IPS-NIHi11 (cell line): ENCODE measurements at places on chromosomes 3 and 15.

DNA sequence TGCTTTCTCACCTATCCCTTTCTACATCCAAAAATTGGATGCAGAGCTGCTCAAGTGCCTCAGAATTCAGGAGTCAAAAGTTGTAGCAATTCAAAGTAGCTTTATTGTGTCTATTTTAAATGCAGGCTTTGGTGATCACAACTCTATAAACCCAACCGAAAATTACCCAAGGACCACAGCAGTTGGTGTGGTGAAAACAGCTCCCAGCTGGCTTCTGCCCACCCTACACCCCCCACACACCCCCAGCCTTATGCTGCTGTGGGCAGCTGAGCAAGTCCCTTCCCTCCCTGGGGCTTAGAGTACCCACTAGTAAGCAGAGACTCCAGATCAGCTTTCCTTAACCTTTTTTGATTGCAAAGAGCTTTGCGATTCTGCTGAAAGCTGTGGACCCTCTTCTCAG lies 5.8 kb upstream of the HES1 start:
- no peak for DNase-seq

DNA sequence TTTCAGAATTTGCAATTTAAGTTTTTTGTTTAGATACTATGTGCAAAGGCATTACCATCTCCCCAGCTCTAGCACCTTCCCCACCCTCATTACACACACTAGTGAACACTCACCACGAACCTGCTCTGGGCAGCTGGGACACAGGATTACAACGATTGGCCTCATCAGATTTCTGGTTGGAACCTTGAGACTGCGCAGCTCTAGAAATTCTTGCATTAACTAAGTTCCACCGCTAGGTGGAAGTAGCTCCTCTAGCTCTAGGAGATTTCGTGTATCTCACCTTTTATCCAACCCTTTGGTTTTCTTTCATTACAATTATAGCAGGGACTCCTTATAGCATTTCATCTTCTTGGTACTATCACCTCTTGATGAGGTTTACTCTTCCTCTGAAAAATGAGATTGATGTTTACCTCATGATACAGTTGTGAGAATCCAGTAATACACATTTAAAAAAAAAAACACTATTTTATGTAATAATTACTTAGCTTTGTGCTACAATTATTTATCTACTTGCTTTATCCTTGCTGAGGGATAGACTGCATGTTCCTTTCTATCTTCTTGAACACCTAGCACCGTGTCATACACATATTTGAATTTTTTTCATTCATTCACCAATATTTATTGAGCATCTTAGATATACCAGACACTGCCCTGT lies 28.7 kb upstream of the PLOD2 start:
- DNase-seq: peak; percentile 71

GRCh38 chr15:64067564-64068030 lies 21.3 kb upstream of the DAPK2 start:
- DNase-seq: peak; percentile 84

GRCh38 chr15:89490814-89491315 lies 5.5 kb downstream of the RHCG start:
- no peak for DNase-seq

GRCh38 chr3:42010530-42010929 lies 48.6 kb upstream of the ULK4 start:
- no peak for DNase-seq
